ENCODE measurements at places on chromosomes 5 and 9. TPM values are rescaled to one million over a fixed set of nuclear protein-coding genes. Genes with fewer than 3 reads are reported as not detected.

DNA sequence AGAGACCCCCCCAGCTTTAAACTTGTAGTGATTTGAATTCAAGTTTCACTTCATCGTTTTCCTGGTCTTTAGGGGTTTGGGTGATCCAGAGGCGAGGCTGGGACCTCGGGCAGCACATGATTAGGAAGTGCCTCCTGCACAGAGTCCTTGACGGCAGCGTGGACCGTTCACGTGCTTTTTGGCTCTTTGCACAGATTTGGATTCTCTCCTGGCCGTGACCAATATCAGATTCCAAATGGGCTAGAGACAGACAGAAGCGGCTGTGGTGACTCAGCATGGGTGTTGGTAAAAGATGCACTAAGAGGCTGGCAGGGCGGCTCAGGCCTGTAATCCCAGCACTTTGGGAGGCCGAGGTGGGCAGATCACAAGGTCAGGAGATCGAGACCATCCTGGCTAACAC lies 117.2 kb upstream of the CACNA1B start:
- DNase-seq, result no peak

DNA sequence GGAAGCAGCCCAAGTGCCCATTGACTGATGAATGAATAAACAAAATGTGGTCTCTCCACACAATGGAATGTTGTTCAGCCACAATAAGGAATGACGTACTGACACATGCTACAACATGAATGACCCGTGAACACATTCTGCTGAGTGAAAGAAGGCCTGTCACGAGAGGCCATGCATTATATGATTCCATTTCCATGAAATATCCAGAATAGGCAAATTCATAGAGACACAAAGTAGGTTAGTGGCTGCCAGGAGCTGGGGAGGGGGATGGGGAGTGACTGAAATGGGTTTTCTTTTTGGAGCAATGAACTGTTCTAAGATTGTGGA lies 41.4 kb downstream of the BICD2 start:
- no peak for DNase-seq

DNA sequence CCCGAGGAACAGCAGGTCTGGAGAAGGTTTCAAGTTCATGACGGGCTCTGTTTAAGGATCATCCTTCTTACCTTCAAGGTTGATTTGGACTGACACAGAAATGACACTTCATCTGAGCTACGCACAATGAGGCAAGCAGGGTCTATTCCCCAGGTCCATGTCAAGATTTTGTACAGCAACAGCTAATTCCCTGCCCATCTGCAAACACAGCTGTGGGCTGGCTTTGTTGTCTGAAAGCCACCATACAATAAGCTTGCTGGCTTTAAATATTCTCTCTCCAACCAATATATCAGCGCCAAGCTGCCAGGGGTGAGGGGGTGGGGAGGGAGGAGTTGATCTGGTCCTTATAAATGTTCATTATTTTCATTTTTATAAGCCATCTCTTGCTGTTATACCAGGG lies 92.0 kb downstream of the OTULIN start:
- no peak for DNase-seq

GRCh38 chr9:90459321-90459720 lies 183.3 kb downstream of the DIRAS2 start:
- DNase-seq, result no peak

- DNase-seq, result no peak
Observed at GRCh38 chr5:36178524-36178890, 26.6 kb downstream of the SKP2 start.

DNA sequence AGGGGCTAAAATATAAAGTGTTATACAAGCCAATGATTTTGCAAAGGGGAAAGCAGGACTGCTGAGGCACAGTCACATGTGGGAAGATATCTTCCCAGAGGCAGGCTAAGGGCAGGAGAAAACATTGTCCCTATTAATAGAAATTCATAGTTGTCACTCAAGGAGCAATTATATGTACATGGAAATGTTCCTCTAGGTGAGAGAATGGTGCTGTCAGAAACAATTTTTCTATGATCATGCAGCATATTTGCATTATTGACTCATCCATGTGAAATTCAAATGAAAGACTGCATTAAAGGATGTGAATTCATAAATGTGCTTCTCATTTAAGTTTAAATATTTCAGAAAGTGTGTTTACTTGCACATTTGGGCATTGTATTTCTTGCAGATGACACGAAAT lies 775.9 kb upstream of the CDH9 start:
- DNase-seq, result no peak

DNA sequence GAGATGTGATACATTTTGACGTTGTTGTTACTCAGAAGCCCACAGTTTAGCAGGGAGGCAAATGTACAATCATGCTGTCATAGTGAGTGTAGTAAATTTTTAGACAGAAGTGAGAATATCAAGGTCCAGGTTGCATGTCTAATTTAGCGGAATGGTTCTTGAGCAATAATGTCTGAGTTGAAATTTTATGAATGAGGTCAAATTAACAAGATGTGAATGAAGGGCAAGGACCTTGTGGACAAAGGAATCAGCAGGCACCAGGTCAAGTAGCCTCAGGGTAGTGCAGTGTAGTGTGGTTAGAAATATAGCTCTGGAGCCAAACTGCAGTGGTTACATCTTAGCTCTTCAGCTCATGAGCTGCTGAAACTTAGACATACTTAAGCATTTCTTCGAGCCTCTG lies 36.2 kb downstream of the TNFSF8 start:
- no peak for DNase-seq

GRCh38 chr5:76960004-76960625 lies 7.3 kb downstream of the CRHBP start:
- no peak for DNase-seq

GRCh38 chr5:42720251-42720650 lies 36.4 kb upstream of the CCDC152 start:
- DNase-seq, result no peak

DNA sequence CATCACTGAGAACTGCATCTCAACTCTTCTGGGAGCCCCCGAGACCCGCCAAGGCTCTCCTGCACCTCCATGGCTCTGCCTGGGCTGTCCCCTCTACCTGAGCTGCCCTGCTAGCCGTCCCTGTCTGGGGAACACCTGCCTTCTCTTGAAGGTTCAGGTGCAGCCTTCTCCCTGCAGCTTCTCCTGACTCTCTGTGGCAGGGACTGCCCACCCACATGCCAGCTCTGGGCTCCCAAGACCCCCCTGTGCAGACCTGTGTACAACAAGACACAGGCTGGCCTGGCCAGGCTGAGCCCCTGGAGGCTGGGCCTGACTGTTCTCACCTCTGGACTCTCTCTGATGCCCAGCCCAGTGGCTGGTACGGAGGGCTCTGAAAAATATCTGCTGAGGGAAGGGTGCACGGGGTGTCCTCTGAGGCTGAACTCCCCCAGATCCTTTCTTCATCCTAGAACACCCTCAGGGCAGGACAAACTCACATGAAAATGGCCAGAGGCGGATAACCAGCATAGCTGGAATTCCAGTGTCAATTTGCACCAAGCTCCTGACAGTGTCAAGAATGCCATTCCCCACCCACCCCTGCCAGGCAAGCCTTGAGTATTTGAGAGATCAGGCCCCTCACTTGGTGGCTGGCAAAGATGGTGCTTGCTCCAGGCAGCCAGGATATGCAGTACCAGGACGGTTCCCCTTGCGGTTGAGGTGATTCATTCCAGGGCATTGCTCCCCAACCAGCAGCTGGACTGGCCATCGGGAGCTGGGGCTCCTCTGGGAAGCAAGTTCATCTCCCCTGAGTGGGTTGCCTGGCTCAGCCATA lies 40.9 kb upstream of the SLC25A51 start:
- no peak for DNase-seq

DNA sequence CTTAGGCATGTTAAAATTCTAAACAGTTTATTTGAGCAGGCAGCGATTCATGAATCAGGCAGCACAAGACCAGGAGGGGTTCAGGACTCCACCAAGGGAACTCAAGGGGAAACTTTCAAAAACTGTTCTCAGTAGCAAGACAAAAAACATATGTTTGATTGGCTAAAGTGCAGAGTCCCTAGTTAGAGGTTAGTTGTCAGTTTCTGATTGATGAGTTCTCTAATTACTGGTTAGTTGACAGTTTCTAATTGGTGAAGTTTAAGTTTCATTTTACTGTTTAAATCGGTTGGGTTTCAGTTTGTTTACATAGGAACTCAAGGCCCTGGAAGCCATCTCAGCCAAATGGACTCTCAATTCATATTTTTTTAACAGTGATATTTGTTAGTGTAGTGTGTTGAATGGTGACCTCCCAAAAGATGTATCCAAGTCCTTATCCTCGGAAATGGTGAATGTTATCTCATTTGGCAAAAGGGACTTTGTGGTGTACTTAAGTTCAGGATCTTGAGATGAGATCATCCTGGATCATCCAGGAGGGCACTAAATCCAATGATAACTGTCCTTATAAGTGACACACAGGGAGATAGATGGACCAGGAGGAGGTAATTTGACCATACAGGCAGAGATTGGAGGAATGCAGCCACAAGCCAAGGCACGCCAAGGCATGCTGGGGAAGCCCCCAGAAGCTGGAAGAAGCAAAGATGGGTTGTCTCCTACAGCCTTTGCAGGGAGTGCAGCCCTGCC lies 219.2 kb upstream of the RAI14 start:
- no peak for DNase-seq

DNA sequence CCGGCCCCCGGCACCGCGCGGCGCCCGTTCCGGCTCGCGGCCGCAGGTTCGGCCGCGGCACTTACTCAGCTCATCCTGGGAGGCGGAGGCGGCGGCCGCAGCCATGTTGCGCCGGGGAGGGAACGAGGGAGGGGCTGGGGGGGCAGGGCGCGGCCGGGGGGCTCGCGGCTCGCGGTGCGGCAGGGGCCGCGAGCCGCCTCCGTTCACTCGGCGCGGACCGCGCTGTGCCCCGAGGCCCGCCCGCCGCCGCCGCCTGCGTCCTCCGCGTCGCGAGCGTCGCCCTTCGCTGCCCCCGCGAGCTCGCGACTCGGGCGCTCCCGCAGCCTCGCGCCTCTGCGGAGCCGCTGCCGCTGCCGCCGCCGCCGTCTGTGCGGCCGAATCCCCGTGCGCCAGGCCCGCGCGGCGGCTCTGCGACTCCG lies 735 bp downstream of the ECPAS start:
- DNase-seq, result peak; percentile 59

DNA sequence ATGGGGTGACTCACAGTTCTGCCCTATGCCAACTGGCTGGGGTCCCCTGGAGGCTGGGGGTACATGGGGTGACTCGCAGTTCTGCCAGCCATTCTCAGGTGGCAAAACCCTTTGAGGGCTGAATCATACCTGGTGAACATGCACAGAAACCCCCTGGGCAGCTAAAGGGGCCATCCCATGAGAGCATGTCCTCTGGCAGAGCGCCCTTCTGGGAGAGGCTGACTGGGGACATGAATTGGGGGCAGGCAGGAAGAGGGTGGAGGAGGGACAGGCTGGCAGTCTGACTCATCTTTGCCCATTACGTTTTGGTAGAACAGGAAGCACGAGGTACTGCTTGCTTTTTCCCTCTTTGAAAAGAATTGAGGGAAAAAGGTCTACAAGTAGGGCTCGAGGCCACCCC lies 16.7 kb downstream of the TRAF1 start:
- DNase-seq, result peak; percentile 81

- no peak for DNase-seq
Observed at GRCh38 chr5:162067655-162068411, at the start of gene GABRG2. Gene GABRG2 (plus strand): TSS chr5:162067773. CDS start chr5:162068000, 227 bp downstream.

GRCh38 chr5:60541980-60542379 lies 158.0 kb downstream of the DEPDC1B start:
- no peak for DNase-seq

GRCh38 chr9:73412874-73413273 lies 261.2 kb downstream of the ANXA1 start:
- no peak for DNase-seq

DNA sequence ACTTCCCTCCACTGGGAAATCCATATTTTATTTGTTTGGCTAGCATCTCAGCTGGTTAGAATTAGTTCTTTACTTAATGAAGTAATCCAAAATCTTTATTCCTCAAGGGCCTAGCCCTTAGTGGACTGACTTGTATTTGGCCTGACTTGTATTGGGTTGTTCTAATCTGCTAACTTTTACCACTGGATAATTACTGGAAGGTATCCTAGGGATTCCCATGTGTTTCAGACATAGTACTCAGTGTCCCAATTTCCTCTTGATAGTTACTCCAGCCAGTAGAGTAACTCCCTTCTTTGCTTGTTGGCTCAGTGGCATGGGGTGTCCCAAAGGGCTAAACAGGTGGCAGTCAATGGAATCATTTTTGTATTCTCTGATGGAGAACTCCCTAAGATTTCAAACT lies 156.0 kb downstream of the DCP2 start:
- DNase-seq, result no peak

DNA sequence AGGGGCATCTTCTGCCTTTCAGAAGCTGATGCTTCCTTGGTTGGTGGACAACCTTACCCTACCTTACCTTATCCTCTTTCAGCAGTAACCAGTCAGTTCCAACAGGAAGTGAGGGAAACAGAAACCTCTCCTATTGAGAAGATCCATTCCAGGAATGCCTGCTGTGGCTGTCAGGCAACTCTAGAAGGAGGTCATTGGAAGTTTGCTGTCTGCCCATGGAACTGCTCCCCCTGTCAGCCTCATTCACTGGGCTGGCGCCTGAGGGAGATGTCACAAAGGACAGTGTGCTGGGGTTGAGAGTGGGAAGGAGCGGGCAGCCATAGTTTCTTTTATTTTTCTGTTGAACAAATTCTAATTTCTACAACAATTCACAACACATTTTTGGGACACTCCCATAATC lies 54.7 kb downstream of the IRX1 start:
- no peak for DNase-seq

DNA sequence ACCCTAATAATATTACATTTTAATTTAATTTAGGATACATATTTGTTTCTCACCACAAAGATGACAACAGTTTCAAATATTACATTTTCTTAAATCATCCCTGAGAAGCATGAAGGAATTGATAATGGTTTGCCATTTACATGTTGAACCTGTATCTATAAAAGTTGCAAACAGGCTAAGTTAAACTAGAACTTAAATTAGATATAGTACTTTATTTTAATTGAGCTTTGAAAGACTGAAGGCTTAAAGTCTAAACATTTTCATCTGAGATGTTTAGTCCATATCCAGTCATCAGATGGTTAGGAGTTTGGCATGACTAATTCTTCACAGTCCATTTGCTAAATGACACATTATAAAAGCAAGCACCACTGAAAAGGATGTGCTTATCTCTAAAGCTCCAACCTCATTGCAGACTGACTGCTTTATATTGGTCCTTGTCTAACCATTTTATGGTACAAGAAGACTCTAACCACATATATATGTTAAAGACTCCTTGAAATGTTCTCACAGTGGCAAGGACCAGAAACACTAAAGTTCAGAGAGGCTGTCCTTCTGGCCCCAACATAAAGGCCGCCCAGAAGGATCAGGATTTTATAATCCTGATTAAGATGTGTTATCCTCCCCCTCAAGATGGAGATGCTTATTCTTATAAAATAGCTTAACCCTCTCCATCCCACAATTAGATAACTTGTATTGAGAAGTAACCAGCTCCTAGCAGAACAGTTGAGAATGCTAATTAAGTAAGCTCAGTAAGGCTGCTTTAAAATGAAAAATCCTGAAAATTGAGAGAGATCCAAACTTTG lies 25.8 kb downstream of the WNT8A start:
- DNase-seq, result no peak

- no peak for DNase-seq
Observed at GRCh38 chr5:72251386-72251785, 68.7 kb downstream of the MRPS27 start.

GRCh38 chr5:177361418-177362291 lies 3.9 kb downstream of the RGS14 start:
- peak; percentile 47 for DNase-seq

The ANAPC2 gene
- 39.6 TPM for total RNA-seq

The OTULINL gene
- 19.7 TPM for total RNA-seq

The FOXD4L4 gene
- total RNA-seq, result not detected

The CYSRT1 gene
- total RNA-seq, result not detected

The SAXO1 gene
- total RNA-seq, result 0.07 TPM

The SV2C gene
- total RNA-seq, result not detected

The LOX gene
- not detected for total RNA-seq

The IL4 gene
- 1.4 TPM for total RNA-seq

The CDO1 gene
- total RNA-seq, result 0.22 TPM

The F2RL2 gene
- not detected for total RNA-seq

The CYLC2 gene
- total RNA-seq, result not detected

Data from activated CD8-positive, alpha-beta T cell treated with anti-CD3 and anti-CD28 coated beads for 36 hours (primary cell).